ENCODE measurements at places on chromosomes 2 and 18.

- no peak for DNase-seq
These were observed 543.2 kb upstream of the NRXN1 start for GRCh38 chr2:51575181-51575580.

DNA sequence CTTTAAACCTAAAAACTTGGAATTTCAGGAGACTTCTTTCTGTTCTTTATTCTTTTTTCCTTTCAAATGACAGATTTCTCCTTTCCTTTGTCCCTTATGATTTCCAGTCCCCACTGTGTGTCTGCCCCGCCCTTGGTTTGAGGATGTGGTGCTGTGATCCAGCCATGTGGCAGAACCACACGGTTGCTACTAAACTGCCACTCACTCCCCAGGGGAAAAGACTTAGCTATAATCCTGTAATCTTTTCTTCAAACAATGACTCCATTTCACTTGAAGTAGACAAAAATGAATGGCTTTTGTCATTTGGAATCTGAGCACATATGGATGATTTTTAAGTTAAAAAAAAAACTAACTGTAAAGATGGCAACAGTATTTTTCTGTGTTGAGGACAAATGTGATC, 76.2 kb upstream of the STAM2 start:
- DNase-seq: no peak

DNA sequence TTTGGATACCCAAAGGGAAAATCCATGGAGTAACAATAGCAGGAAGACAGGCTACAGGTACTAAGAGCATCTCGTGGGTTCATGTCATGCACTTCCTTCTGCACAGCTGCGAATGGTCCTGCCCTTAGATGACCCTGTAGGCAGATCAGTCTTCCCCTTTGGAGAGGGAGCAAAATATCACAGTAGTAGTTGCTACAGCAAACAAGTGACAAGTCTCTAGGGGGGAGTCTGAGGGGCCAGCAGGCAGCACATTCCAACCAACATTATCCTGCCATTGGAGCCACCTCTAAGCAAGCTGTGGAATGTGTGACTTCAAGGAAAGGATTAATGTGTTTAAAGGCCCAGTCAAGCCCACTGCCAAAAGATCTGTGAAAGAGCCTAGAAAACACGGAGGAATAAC, 273.2 kb upstream of the PARD3B start:
- no peak for DNase-seq

- DNase-seq: no peak
These were observed 133.3 kb upstream of the NOSTRIN start for GRCh38 chr2:168669151-168669550.

DNA sequence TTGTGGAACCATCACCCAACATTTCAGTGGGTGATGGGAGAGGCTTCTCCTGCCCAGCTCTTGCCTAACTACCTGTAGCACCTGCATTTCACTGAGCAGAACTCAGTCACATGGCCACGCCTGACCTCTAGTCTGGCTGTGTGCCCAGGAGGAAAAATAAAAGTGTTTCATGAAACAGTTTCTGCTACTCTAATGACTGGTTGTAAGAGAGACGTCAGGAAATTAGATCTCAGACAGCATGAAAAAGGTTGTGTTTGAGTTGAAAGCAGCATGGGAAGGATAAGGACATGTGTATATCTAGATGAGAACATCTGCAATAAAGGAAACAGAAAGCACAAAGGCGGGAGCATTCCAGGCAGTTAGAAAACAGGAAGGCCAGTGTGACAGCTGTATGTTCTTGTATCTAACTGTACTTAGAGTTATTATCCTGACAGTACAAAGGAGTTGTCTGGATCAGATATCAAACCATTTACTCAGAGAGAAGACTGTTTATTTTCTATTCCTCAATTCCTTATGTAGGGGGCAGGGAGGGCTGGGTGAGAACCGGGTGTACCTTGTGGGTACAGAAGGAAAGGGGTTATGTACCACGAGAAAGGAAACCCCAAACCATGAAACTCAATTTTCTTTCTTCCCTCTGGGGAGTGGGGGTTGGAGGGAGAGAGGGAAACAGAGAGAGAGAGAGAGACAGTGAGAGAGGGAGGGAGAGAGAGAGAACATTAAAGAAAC, 307.4 kb upstream of the VWC2L start:
- no peak for DNase-seq

- no peak for DNase-seq
These were observed 159.4 kb downstream of the THADA start for GRCh38 chr2:43436431-43436830.

DNA sequence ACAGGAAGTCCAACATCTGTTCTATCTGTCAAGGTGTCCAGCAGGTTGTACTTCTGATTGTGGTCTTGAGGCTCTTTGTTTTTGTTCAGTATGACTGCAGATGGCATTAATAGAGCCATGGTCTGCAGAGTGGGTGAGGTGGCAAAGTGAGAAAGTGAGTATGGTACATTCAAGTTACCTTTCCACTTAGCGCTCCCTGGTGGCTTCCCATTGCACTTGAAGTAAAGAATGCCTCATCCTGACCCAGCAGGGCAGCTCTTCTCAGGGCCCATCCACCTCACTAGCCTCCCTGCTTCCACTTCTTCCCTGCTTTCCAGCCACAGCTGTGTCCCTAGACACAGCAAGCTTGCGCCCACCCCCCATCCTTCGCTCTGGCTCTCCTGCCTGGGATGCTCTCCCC, 148.0 kb upstream of the ALPP start:
- no peak for DNase-seq

DNA sequence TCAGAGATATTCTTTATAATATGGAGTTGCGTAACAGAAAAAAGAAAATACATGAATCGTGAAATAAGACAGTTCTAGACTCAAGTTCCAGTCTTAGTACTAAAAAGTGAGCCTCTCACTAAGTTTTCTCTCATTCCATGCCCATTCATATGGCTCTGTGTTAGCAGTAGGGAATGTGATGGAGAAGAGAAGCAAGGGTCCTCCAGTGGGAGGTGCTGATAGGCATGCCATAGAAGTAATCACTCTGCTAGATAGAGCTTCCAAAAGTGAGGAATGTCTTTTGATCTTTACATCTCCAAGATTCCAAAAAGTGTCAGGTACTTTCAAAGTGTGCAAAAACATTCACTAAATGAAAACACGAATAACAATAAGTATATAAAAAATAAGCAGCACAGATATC, 678.4 kb downstream of the DCDC2C start:
- DNase-seq: no peak

GRCh38 chr2:6951046-6951445, 33.8 kb downstream of the RNF144A start:
- DNase-seq: no peak

GRCh38 chr2:29213888-29214291, 98.7 kb downstream of the CLIP4 start:
- DNase-seq: peak; percentile 20

GRCh38 chr18:66222174-66222573, 381.7 kb downstream of the CDH19 start:
- DNase-seq: no peak

GRCh38 chr2:105464325-105464724, 65.5 kb upstream of the FHL2 start:
- DNase-seq: no peak

DNA sequence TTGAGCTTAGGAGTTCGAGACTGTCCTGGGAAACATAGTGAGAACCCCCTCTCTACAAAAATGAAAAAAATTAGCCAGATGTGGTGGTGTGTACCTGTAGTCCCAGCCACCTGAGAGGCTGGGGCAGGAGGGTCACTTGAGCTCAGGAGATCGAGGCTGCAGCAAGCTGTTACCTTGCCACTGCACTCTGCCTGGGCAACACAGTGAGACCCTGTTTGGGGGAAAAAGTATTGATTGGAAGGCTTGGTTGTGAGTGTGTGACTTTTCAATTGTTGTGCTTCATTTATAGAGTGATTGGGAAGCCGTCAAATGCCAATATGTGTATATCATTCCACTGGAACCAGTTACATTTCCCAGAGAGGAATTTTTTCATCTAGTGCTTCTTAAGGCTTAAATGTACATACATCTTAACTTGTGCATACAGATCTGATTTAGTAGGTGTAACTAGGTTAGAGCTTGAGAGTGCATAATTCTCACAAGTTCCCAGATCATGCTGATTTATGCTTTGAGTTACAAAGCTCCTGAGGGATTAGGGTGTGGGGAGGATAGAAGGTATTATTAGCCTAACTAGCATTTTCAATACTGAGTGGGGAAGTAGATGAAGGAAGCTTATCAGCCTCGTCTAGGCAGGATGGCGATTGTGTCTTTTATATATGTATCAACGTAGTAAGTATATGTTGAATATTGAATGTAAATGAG, 15.3 kb downstream of the WDR43 start:
- DNase-seq: no peak

DNA sequence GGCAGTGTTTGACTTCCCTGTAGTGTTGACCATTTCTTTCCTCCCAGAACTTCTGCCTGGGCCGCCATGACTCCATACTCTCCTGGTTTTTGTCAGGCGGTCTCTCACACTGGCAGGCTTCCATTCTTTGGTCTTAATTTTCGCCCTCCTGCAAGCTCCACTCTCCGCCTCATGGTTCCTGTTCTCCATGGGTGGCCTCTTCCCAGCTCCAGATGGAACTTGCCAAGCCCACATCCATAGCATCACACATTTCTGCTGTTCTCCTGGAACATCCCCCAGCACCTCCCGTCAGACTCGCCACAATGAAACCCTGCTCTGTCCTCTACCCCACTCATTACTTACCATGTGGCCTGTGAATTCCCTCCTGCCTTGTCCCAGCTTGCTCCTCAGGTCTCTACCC, 896 bp upstream of the AFF3 start:
- DNase-seq: no peak

- peak; percentile 67 for DNase-seq
These were observed 42.6 kb downstream of the CYRIA start for GRCh38 chr2:16623031-16623430.
